ENCODE measurements at places on chromosomes 6 and 20.
A peak's percentile ranks its signal among the peaks of the same experiment; 100 is the strongest.

GRCh38 chr6:132023490-132023889 is 72.3 kb upstream of the CCN2 start:
- DNase-seq: no peak

- DNase-seq: no peak
Observed at GRCh38 chr20:59564171-59564570, 40.2 kb upstream of the PHACTR3 start.

DNA sequence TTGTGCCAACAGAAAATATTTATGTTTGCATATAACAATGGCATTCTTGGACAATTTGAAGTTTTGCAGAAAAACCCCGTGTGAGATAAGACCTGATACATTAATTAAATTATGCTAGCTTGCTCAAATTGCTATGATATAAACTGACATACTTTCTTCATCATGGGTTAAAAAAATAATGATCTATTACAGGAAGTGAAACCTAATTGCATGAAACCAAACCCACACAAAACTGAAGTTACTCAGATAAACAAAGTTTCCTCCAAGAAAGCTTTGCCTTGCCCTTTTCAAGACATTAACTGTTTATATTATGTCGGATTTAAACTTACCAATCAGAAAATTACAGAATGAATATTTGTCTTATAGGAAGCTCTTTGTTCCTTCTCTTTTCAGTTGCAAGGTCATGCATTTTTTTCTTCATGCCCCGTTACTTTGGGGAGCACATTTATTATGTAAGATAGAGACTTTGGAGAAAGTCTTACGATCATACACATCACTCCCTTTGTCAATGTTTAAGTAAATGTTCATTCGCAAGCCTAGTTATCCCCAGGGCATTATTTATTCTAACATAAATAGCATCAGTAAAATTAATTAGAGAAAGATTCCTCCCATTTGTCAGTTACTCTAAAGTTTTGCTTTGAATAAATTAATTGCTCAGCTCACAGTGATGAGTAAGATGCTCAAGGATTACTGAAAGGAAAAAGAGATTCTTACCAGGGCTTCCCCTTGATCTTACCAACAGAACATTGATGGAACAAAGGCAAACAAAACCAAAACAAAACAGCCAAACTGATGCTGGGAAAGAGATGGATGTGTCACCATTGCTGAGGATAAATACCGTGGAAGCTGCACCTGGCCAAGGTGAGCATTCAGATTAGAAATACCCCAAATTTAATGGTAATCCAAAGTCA is 14.8 kb upstream of the TMEM244 start:
- DNase-seq: no peak

DNA sequence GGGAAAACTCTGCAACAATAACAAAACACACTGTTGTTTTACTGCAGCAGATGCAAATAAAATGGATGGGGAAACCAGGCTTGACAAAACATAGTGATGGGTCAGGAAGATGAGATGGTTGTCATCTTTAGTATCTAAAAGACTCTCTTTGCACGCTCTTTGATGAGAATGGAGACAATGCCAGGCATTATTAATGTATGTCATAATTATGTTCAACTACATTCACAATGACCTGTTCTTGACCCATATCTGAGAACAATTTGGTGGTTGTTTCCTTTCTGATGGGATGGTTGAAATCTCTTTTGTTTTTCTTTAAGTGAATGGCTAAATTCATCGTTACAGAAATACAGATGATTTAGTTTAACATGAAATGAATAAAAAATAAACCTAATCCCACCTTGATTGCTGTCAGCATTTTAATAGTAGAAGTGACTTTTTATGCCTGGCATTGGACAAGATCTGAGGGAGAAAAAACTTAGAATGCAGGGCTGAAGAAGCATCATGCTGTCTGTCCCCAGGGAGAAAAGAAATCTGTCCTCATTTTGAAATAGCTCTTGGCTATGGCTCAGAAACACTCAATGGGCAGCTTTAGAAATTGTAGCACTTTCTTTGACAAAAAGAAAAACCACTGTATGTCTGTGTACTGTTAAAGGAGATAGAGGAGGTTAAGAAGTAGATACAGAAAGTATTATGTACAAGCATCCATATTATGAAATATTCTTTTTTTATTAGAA is 12.4 kb upstream of the GRIK2 start:
- no peak for DNase-seq

DNA sequence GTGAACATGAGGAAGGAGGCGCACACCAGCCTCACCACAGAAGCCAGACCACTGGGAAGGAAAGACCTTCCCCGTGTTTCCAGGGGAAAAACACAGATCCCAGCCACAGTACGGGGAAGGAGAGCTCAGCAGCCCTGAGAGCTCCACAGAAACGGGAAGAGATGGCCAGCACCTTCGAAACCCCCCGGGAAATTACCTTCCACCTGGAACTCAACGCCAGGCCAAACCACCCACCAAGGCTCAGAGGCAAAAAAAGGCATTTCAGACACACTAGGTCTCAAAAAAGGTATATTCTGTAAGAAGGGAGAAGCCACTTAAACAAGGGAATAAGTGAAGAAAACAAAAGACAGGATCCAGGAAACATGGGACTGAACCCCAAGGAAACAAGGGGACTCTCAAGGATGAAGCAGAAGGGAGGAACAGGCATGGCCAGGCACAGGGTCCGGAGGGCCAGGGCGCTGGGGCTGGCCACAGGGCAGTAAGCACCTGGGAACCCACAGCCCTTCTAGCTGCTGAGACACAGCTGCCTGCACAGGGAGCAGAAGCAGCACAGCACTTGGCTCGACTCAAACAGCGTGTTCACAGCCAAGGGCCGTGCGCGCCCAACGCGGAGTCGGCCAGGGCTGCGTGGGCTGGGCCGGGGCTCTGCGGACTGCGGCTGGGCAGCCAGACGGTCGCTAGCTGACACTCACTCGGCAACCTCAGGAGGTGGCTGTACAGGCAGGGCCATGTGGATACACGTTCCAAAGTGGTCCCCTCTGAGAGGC is 44.6 kb downstream of the TAF4 start:
- no peak for DNase-seq

DNA sequence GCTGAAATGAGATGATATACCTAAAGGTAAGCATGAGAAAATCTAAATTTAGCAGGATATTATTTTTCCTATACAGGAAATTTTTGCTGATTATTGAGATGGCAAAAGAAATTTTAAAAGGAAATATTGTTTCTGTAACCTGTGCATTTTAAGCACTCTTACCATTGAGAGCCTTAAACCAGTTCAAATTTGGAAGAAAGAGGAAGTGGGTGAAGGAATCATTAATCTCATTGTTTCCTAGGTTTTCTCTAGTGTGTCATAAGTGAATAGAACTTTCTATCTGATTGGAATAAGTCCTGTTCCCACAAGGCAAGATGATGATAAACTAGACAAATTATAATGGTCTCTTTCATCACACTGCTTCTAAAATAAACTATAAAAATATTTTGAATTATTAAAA is 22.4 kb upstream of the FKBP1C start:
- DNase-seq: no peak

DNA sequence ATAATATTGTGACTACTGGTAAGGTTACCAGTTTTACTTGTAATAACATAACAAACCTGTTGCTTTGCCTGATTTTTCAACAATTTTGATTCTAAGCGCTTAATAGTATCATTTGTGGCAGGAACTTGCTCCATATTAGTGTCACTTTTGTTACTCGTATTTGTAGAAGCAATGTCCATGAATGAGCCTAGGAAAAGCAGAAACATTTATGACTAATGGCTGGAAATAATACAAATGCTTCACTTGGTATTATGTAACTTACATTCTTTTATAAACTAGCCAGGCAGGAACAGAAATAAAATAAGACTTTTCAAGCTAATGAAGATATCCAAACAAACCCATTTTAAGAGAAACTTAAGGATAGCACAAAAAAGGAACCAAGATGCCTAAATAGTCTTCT is 38.9 kb downstream of the MAP3K7 start:
- no peak for DNase-seq

GRCh38 chr6:140871911-140872310 is 1260.8 kb upstream of the GJE1 start:
- no peak for DNase-seq

GRCh38 chr6:22709803-22710202 is 140.4 kb downstream of the HDGFL1 start:
- no peak for DNase-seq

DNA sequence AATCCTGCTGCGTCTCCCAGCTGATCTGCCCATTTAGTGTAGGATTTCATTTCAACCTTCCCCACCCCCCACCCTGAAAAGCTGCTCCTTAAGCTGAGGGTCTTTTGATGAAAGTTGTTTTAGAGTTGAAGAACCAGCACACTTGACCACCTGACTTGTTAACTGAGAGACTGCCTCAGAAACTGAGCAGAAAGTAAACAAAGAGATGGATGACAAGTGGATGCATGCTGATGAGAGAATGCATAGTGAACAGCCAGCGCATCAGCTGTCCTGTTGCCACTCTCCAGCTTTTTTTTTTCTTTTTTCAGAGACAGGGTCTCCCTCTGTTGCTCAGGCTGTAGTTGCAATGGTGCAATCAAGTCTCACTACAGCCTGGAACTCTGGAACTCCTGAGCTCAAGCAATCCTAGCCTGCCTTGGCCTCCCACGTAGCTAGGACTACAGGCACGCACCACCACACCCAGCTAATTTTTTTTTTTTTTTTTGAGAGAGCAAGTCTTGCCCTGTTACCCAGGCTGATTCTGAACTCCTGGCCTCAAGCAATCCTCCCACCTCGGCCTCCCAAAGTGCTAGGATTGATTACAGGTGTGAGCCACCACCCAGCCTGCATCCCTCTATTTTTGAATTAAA is 9.5 kb downstream of the RPL10A start:
- DNase-seq: peak; percentile 96

DNA sequence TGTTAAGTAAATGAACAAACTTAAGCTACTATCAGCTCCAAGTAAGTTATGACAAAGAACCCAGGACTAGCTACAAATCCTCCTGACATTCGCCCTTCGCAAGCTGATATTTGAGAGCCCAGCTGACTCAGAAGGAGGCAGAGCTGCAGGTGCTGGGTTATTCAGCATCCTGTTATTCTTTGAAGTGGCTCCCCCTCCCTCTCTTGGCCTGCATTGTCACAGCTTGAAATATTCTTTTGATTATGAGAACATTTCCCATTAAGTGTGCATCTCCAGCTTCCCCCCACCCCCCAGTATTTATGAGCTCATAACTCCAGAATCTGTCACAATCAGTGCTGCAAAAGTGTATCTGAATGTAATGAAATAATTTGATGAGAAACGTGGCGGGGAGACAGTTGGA is 78.8 kb upstream of the RALY start:
- DNase-seq: peak; percentile 5

- no peak for DNase-seq
Observed at GRCh38 chr20:40050596-40050995, 638.4 kb downstream of the MAFB start.

DNA sequence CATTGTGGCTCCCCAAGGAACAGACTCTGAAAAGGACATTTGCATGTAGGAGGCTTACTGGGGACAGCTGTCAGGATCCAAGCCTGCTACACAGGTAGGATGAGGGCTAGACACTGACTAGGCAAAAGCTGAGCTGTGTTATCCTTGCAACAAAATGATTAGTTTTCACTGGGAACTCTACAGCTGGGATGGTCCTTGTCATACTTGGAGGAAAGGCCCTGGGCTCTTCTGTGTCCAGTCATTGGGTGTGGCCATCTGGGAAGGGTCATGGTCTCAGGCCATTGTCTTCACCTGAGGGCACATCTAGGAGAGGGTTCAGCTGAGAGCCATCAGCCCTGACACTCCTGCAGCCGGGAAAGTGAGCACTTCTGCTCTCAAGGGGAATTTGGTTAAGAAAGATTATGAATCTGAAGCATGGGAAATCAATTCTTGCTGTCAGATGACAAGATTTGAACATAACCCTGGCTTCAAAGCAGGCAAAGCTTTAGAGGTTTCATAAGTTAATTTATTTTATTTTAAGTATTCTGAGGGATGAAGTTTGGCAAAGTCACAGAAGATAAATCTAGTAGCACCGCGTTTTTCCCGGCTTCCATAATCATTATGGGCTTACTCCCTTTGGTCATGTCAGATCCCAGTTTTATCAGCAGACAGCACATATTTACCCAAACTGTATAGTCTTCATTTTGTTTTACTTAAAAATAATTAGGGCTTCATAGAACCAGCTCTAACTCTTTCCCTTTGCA is 78.4 kb upstream of the SLC22A23 start:
- DNase-seq: no peak

GRCh38 chr20:57807401-57808263 is 97.8 kb upstream of the PMEPA1 start:
- DNase-seq: no peak

DNA sequence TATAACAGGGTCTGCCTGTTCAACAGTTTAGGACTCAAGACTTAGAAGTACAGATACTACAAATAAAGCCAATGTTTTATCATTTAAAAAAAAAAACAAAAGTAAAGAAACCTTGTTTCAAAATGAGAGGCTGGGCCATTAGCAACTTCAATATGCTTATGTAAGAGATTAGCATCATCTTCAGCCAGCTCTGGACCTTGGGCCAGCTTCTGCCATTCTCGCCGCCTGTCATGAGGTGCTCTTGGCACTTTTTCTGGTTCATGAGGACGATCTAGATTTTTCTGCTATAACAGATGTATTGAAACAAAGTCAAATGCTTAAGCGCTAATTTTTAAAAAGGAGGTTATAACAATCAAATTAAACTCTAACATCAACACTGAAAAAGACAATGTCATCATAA is 74.2 kb downstream of the WASF1 start:
- no peak for DNase-seq

- no peak for DNase-seq
Observed at GRCh38 chr20:12581644-12582289, 427.0 kb upstream of the SPTLC3 start.

DNA sequence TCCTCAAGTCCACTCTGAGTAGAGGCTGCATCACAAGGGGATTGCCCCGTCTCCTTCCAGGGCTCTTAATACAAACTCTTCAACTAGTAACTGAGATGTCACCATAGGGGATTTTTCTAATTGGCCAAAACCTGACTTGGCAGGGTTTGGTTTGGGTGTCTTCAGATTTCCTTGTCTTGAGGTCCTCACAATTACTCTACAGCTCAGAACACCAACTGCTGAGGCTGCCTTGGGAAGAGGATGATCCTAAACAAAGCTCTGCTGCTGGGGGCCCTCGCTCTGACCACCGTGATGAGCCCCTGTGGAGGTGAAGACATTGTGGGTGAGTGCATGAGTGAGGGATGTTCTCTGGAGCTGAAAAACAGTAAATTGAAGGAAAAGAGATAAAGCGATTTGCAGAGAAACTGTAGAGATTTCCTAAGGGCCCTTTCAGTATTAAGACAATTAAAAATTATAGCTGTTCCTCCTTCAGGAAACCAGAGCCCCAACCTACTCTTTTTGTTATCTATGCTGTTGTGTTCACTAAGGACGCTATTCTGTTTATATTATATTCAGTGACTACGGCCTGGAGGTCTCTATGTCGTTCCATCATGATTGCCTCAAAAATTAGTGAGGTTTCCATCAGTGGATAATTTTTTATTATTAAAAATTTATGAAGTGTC is at the start of gene HLA-DQA1:
TSS of gene HLA-DQA1 (plus strand) at position 188 of the 662 bp plus-strand sequence. CDS start at position 241, 53 bp downstream.
- DNase-seq: no peak

GRCh38 chr6:164163239-164163638 is 748.7 kb downstream of the QKI start:
- DNase-seq: no peak
